ENCODE measurements at places on chromosomes 3 and 15. TPM values are rescaled to one million over a fixed set of nuclear protein-coding genes. Genes with fewer than 3 reads are reported as not detected.

DNA sequence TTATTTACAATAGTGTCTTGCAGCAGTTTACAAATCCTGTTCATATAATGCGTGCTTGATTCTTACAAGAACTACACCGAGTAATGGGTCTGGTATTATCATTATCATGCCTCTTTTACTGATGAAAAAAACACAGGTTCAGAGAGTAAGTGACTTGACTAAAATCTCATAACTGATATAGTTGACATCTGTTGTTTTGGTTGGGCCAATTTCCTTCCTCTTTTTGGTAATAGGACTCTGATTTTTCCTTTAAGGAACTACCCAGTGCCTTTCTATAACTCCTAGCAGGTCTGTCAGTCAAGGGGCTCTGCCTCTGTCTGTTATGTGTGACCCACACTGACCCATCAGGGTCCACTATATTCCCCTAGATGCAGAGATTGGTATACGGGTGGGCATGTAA, 14.6 kb upstream of the BLOC1S6 start:
- DNase-seq, result no peak

LRRC15 gene
- 0.07 TPM for total RNA-seq

PLOD2 gene
- 36.6 TPM for total RNA-seq

- no peak for DNase-seq
Measured at GRCh38 chr3:58613236-58614132, 36.3 kb upstream of the FAM107A start.

FANCD2OS gene
- total RNA-seq, result not detected

NKTR gene
- 82.3 TPM for total RNA-seq

RHOV gene
- 5.0 TPM for total RNA-seq

GRCh38 chr3:185423178-185423577, 60.2 kb downstream of the MAP3K13 start:
- DNase-seq, result no peak

ACAN gene
- 1.4 TPM for total RNA-seq

TGM5 gene
- not detected for total RNA-seq

- DNase-seq, result no peak
Measured at GRCh38 chr15:69236505-69236904, 62.2 kb upstream of the PAQR5 start.
